ENCODE measurements at places on chromosomes 7 and 10.

DNA sequence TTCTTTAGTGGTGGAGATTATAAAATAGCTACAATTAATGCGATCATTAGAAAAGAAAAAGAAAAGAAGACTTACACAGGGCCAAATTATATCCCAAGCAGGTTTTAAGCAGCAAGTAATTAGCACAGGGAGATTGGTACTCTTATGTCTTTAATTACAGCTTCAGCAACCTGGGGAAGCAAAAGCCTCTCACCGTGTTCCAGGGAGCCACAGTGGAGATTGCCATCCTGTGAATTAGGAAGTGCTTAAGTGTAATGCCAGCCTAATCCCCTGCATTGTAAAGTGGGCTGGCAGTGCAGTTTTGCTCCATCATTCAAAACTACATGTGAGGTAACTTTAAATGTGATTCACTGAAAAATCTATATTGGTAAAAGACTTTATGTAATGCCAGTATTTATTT is 533.5 kb upstream of the COBL start:
- DNase-seq: no peak

DNA sequence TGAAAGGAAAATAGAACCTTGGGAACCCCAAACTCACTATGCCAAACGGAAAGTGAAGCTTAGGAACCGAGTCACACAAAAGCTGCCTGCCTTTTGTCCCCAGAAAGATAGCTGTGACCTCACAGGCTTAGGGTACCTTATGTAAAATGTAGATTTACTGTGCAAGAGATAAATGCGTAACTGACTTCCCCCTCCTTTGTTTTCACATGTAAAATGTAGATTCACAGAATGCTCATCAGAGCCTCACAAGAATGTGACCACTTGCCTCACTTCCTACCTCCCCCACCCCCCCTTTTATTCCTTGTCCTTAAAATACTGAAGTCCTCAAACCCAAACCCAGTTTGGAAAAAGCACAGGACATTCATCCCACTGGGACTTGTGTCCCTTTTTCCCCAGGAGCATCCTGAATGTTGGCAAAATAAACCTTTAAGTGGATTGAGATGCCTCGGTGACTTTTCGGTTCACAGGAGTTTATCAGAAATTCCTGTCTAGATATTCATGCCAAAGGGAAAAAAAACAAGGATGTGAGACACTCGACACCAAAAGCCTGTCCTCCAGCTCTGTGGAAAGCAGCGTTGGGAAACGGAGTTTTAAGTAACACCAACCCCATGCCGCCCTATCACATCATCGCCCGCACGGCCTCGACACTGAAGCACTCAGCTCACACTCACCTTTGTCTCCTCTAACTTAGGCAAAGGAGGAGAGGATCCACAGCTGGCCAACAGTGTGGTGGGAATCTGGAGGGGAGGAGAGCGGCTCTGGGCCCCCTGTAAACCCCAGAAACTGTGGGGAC is 45.9 kb downstream of the SVIL start:
- no peak for DNase-seq

DNA sequence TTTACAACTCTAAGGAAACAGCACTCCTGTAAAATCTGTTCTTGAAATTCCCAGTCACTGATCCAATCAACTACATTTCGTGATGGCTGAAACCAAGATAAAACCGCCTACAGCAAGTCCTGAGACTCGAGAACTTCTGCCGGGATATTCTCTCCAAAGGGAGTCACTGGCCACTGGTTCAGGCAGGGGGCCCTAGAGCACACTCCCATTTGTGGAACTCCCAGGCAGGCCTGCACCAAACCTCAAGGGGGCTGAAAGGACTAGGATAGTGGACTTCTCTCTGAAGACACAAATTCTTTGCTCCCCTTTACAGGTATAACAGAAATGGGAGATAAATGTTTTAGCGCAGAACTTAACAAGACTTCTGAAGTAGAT is 16.3 kb downstream of the CYTH3 start:
- no peak for DNase-seq

DNA sequence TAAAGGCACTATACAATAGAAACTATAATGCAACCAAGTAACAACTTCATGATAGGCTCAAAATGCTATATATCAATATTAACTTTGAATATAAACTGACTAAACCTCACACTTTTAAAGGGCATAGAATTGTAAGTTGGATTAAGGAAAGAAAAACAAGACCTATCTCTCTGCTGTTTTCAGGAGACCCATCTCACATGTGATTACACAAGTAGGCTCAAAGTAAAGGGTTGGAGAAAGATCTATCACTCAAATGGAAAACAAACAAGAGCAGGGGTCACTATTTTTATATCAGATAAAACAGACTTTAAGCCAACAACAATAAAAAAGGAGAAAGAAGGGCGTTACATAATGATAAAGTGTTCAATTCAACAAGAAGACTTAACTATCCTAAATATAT is 155.5 kb downstream of the CDK14 start:
- no peak for DNase-seq

- DNase-seq: no peak
These were observed 660 bp downstream of the CALHM1 start for GRCh38 chr10:103457896-103458583.

- peak; percentile 72 for DNase-seq
These were observed 34.0 kb upstream of the EBLN1 start for GRCh38 chr10:22251751-22252223.

GRCh38 chr10:76017733-76018433 is 586.5 kb downstream of the LRMDA start:
- no peak for DNase-seq

DNA sequence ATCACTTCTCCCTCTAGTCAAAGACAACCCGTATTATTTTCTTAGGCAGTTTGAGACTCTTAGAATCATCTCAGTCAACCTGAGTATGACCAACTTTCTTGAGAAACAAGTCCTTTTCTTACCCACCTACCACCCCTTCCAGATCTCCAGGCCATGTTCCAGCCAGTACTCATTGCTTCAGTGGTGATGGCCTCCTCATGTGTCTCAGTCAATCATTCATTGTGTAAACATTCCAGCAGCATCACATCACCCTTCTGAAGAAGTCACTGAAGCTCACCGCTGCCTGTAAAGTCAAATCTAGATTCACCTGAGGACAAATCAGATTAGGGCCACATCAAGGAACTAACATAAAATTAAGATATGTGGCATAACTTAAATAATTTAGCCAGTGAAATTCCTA is 467.2 kb upstream of the NRP1 start:
- no peak for DNase-seq

GRCh38 chr7:117791877-117792780 is 81.1 kb downstream of the CTTNBP2 start:
- no peak for DNase-seq

GRCh38 chr10:98323221-98324164 is 55.5 kb upstream of the LOXL4 start:
- DNase-seq: no peak

DNA sequence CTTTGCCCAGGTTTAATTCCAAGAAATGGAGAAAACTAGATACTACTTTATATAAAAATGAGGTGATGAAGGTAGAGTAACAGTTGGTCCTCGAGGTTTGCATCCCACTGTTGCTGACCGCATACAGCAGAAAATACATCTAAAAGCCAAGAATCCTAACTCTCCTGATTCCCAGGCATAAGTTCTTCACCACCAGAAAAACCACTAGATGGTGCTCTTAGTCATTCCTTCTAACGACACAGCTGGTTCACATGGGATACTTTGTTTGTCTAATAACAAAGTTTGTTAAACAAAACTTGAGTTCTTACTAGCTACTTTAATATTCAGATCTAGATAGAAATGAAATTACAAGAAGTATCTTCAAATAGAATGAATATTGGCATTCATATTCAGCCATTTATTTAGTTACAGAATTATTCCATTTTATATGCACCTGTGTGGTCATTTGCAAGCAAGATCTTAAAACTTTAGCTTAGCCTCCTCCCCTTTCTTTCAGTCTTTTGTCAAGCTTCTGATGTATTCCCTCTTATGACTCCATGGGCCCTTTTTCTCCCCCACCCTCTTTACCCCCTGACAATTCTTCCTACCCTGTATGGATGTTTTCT is 54.1 kb upstream of the CYP26C1 start:
- DNase-seq: peak; percentile 20

DNA sequence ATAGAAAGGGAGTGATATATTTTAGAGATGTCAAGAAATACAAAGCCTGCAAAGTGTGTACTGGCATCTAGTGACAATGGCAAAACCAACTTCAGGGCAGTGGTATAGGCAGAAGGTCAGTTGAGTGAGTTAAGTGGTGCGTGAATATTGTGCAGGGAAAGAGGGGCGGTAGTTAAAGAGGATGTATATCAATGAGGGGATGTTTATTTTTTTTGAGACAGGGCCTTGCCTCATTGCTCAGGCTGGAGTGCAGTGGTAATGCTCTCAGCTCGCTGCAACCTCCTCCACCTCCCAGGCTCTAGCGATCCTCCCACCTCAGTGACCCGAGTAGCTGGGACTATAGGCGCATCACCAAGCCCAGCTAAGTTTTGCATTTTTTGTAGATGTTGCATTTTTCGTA is 13.8 kb downstream of the ANLN start:
- no peak for DNase-seq

- DNase-seq: no peak
These were observed 51.8 kb upstream of the BMPER start for GRCh38 chr7:33853361-33854062.

GRCh38 chr10:116457488-116457887 is 29.8 kb downstream of the PNLIPRP3 start:
- DNase-seq: no peak

DNA sequence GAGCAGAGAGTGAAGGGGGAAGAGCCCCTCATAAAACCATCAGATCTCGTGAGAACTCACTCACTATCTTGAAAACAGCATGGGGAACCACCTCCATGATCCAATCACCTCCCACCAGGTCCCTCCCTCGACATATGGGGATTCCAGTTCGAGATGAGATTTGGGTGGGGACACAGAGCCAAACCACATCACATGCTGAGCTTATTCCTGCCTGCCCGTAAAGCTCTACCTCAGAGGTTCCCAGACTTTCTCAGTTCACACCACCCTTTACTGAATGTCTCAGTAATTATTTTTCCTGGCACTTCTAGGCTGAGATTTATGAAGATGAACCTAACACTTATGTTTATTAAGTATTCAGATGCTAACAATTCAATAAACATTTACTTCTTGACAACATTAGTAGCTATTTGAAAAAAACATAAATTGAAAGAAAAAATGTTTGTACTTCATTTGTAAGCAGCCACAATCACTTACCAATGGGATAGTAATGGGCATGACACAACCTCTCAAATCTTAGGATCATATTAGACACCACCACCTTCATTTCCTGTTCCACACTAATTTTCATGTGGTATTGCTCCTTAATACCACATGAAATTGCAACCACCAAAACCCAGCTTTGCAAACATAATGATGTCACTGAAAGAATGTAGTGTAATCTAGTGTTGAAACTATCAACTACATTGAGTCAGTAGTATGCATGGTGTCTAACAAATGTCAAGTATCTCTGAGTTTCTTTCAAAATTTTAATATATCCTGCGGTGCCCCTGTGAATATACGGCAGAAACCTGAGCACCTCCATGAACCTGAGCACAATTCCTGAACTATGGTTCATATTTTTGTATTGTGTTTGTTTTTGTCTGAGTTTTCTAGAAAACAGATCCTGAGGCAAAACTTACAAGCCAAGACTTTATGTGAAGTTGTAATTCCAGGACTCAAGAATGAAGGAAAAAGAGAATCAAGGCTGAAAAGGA is 4.5 kb upstream of the DGKI start:
- DNase-seq: no peak

- no peak for DNase-seq
These were observed 7.3 kb downstream of the PPP2R2D start for GRCh38 chr10:131908151-131908550.

DNA sequence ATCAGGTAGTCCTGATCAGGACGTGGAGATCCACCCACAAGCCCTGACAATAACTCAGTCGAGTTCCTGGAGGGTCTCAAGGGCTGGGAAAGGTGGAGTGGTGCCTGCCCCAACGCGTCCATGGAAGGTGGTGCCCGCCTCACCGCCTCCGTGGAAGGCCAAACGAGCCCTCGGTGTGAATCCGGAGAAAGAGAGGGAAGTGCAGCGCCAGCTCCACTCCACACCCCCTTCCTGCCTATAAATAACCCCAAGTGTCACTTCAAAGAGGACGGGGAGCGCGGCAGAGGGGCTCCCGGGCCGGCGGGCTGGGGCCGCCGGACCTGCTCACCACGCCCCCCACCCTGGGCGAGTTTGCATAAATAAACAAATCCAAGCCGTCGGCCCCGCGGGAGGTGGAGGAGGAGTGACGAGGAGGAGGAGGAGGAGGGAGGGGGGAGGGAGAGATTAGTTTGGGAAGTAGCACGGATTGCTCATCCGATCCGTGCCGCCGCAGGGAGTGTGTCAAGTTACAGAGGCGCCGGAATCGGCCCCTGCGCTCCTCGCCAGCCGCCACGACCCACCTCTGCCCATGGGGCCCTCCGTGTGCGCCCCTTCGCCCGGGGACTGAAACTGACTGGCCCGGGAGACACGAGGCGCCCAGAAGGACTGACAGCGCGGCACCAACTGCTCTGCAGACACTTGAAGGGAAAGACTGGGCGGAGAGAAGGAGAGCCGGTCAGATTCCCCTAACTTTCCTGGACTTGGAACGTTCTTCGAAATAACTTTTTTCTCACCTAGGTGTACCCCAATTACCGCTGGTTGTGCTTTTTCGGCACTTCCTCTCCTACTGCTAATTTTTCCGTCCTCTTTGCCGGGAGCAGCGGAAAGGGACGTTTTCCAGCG is at the start of gene COL13A1:
Gene COL13A1, plus strand, starts transcription at position 473 of the 882 bp plus-strand sequence. CDS start 518 bp downstream, outside the sequence.
- no peak for DNase-seq

DNA sequence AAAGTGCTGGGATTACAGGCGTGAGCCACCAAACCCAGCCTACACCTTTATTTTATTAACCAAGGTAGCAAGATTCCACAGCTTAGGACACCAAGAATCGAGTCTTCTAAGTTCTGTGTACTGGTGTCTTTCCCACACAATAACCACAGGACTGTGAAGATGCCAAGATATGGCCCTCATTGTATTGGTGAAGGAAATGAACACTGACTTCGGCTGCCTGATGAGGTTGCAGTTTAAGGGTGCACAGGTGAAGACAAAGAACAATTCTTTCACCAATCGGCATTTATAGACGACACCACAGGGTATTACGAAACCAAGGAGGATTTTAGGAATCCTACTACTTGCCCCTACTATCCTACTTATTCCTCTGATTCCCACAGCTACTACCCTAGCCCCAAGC is 47.5 kb upstream of the SVOPL start:
- DNase-seq: no peak

GRCh38 chr10:78292982-78293865 is 259.6 kb downstream of the RPS24 start:
- no peak for DNase-seq

DNA sequence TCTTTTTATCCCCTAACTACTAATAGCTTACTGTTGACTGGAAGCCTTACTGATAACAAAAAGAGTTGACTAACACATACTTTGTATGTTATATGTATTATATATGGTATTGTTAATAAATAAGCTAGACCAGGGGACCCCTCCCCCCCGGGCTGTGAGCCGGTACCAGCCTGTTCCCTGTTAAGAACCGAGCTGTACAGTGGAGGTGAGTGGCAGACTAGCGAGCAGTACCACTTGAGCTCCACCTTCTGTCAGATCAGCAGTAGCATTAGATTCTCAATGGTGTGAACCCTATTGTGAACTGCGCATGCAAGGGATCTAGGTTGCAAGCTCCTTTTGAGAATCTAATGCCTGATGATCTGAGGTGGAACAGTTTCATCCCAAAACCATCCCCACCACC is 377.0 kb downstream of the IPMK start:
- no peak for DNase-seq

Data from activated CD4-positive, alpha-beta T cell treated with anti-CD3 and anti-CD28 coated beads, Interleukin-2, amount 50 U/mL, for 16 hours (primary cell).